ENCODE measurements at places on chromosomes 2 and 18. TPM values are rescaled to one million over a fixed set of nuclear protein-coding genes. Genes with fewer than 3 reads are reported as not detected.

PLGLB2 gene
- total RNA-seq, result 1.5 TPM

SRD5A2 gene
- 0.07 TPM for total RNA-seq

PLGLB1 gene
- 0.34 TPM for total RNA-seq

FBXO41 gene
- total RNA-seq, result 2.4 TPM

NPPC gene
- total RNA-seq, result not detected

CHRND gene
- total RNA-seq, result not detected

SMAD4 gene
- 106 TPM for total RNA-seq

GTF2A1L gene
- total RNA-seq, result not detected

PTPN2 gene
- 58.4 TPM for total RNA-seq

EVX2 gene
- not detected for total RNA-seq

KCNE4 gene
- 0.14 TPM for total RNA-seq

KDSR gene
- total RNA-seq, result 26.0 TPM

SERPINB10 gene
- 0.43 TPM for total RNA-seq

HOXD13 gene
- total RNA-seq, result not detected

ABCG5 gene
- not detected for total RNA-seq

GATA6 gene
- 1.7 TPM for total RNA-seq

IL36B gene
- under 0.01 TPM for total RNA-seq

ABCG8 gene
- not detected for total RNA-seq

LIMS1 gene
- 106 TPM for total RNA-seq

MYL12B gene
- 494 TPM for total RNA-seq

RNF125 gene
- total RNA-seq, result 1.7 TPM

SPATA3 gene
- not detected for total RNA-seq

DNAH6 gene
- total RNA-seq, result 0.14 TPM

ADCYAP1 gene
- total RNA-seq, result not detected

SOWAHC gene
- 81.3 TPM for total RNA-seq

STON1 gene
- 0.34 TPM for total RNA-seq

CMPK2 gene
- 0.57 TPM for total RNA-seq

GPR55 gene
- not detected for total RNA-seq

NPAS2 gene
- 17.8 TPM for total RNA-seq

WNT10A gene
- 7.5 TPM for total RNA-seq

MBD2 gene
- 61.9 TPM for total RNA-seq

ING5 gene
- 30.1 TPM for total RNA-seq

ECEL1 gene
- not detected for total RNA-seq

XIRP2 gene
- total RNA-seq, result not detected

METTL21A gene
- 10.1 TPM for total RNA-seq

TUBA3E gene
- not detected for total RNA-seq

FAM237A gene
- not detected for total RNA-seq

FBXO15 gene
- 0.78 TPM for total RNA-seq

CAPN14 gene
- total RNA-seq, result 1.4 TPM

All from nasal cavity respiratory epithelium epithelial cell of viscerocranial mucosa (primary cell).